RWPE2 (cell line): ENCODE measurements at places on chromosomes 7 and 10.

GRCh38 chr7:41275255-41275654 lies 427.6 kb downstream of the INHBA start:
- no peak for DNase-seq

- no peak for DNase-seq
Measured at GRCh38 chr7:99365318-99366141, 9.0 kb upstream of the ARPC1B start.

GRCh38 chr10:106111246-106111645 lies 1053.3 kb downstream of the SORCS1 start:
- DNase-seq = no peak

DNA sequence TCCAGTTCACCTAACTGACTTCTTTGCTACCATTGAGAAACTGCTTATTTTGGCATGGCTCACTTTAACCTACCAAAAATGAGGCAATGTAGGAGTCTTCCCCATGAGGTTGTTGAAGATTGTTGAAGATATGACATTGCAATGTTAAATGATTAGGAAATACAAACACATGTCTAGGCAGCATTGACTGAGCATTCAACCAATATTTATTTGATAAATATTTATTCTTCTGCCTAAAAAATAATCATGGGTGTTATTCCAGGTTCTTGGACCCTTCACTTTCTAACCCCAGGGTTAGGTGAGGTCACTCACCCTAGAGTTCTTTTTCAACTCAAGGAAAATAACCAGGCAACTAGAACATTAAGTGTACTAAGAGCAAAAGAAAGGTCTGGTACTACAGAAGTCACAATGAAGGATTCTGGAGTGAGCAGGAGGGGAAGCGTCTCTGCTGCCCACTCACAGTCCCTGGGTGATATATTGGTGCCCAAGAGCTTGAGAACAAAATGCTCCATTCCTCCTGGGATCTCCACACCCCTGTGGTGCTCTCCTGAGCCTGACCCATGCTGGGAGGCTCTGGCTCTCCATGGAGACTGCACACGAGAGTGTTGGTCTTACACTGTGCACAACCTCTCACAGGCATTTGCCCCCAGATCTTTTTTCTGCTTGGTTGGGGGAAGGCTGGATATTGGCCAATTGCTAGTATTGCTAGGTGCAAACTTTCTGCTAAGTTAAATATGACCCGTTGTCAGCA lies 123.4 kb downstream of the SPAG6 start:
- no peak for DNase-seq

DNA sequence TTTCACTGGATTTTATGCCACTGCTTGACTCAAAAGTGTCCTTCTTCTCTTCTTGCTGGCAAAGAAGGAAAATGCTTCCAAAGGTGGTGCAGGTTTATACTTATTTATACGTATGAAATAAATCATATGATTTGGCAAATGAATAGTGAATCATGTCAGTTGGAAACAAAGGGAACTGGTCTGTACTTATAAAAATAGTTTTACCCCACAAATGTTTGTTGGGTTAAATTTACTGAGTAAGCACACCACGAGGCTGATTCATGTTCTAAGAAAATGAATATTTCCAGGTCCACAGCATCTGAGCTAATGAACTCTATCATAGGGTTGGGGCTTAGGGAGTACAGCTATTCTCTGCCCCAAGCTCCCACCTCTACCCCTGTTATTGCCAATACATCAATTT lies 232.2 kb downstream of the TRIL start:
- no peak for DNase-seq

DNA sequence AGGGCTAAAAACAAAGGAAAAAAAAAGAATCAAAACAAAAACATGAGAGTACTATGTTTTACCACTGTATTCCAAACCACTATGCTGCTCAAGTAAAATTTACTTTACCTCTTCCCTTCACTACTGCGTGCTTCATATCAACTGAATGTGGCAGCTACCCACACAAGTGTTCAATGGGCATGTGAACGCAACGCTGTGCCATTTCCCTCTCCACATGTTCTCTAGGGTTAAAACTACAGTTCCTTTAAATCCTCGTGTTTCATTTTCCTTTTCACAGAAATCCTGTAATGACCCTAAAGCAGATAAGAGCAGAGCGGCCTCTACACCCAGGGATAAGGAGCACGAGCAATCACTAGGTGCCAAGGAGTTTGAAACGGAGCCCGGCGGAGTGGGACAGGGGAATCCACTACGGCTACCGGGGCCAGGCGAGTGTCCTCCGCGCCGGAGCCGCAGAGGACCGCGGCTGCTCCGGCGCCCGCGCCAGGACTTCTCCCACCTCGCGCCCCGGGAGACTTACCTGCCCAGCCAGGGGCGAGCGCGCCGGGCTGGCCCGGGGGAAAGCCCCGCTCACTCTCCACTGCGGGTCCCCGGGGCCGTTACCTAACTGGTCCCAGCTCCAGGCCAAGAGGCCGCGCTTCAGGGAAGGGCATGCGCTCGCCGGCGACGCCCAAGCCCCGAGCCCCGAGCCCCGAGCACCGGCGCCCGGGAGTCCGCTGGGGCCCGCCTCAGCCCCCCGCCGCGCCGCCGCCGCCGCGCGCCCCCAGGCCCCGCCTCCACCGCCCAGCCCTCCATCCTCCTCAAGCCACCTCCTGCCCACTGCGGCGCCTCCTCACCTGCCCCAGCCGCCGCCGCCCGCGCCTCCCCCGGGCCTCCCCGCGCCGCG lies 711 bp downstream of the NAMPT start:
- DNase-seq = no peak

- no peak for DNase-seq
Measured at GRCh38 chr7:75756991-75757676, 14.9 kb downstream of the CCL26 start.

DNA sequence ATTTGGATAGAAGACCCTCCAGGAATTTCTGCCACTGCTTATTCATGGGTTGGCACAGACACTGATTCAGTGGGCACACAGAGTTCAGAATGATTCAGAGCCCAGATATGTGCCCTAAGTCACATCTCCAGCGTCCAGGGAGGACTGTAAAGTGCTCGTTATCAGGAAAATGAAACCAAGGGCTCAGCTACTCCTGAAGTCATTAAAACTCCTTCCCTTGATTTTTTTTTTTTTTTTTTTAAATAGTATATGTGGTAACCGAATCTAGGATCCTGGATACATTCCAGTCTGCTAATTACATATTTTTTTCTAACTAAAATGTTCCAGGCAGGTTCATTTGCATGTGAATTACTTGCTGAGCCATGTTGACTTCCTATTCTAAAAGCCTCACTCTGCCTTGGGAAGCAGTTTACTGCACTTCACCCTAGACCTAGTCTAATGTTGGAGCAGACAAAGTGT lies 34.7 kb downstream of the MET start:
- no peak for DNase-seq

DNA sequence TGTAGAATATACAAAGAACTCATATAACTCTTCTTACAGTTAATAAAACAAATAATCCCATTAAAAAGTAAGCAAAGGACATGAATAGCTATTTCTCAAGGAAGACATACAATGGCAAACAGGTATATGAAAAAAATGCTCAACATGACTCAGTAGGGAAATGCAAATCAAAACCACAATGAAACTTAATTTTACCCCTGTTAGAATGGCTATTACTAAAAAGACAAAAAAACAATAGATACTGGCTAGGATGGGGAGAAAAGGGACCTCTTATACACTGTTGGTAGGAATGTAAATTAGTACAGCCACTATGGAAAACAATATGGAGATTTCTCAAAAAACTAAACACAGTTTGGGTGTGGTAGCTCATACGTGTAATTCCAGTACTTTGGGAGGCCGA lies 37.8 kb downstream of the HERPUD2 start:
- no peak for DNase-seq

GRCh38 chr10:112332509-112333228 lies 41.2 kb upstream of the ACSL5 start:
- no peak for DNase-seq

- DNase-seq = no peak
Measured at GRCh38 chr7:155226261-155227003, 71.2 kb upstream of the INSIG1 start.

DNA sequence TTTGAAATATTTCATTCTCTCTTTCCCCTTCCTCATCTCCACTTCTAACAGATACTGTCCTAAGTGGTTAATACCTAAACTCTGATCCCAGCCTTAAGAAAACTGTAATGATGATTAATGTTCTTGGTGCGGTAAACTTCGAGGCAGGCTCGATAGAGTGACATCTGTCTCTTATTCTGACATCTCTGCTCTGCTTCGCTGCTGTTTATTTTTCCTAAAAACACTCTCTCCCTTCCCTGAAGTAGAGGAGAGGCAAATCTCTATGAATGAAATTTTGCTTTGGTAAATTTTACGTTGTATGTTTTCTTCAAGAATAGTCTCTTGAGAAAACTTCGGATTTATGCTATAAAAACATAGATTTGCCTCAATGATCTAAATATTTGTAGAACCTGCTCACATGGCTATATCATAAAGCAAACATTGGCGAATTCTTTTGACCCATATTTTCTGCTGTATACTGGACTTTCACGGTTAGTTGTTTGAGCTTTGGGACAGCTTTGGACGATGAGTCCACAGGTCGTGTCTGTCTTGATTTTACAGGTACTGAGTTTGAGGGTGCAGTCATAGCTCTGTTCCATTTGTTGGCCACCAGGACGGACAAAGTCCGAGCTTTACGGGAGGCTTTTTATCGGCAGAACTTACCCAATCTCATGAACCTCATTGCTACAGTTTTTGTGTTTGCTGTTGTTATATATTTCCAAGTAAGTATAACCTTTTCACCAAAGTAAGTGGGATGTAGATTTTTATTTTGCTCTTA lies 27.1 kb downstream of the SEC61A2 start:
- no peak for DNase-seq

DNA sequence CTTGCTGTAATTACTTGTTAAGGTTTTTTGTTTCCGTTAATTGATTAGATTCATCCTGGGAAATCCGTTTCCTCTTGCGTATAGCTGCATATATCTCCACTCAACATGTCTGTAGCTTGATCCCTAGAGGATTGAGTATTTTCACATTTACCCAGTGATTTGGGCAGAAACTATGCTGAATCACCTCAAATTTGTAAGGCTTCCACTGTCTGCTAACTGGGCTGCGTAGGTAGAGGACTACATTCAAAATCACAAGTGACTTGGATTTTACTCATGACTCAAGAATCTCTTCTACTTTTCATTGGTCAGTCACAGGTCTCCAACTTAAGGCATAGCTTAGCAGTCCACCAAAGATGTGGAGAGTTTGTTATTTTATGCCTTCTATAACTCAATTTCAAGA lies 141.8 kb downstream of the POLR1F start:
- no peak for DNase-seq
